ENCODE measurements at places on chromosomes 12 and 14.

- no peak for DNase-seq
Observed at GRCh38 chr12:118821386-118821925, 159.9 kb upstream of the SRRM4 start.

GRCh38 chr12:123998344-123998990, 25.5 kb downstream of the ZNF664 start:
- no peak for DNase-seq

GRCh38 chr12:104889735-104890134, 68.4 kb downstream of the SLC41A2 start:
- DNase-seq: no peak

GRCh38 chr12:66066137-66066928, 64.2 kb downstream of the LLPH start:
- DNase-seq: no peak

DNA sequence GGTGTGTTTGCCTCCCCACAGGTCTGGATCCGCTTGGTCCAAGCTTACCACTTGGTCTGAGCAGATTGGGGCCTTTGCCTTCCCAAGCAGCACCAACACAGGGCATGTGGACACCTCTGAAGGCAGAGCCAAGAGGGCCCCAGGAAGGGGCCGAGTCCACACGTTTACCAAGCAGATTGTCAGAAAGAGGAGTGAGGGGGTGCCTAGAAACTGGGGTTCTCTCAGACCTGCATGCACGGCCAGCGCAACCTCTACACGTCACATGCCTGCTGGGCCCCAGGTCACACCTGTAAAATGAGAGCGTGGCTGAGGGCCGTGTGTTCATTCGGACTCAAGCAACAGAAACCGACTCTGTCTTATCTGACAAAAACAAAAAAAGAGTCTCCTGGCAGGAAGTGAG, 96.9 kb downstream of the PAPOLA start:
- no peak for DNase-seq

DNA sequence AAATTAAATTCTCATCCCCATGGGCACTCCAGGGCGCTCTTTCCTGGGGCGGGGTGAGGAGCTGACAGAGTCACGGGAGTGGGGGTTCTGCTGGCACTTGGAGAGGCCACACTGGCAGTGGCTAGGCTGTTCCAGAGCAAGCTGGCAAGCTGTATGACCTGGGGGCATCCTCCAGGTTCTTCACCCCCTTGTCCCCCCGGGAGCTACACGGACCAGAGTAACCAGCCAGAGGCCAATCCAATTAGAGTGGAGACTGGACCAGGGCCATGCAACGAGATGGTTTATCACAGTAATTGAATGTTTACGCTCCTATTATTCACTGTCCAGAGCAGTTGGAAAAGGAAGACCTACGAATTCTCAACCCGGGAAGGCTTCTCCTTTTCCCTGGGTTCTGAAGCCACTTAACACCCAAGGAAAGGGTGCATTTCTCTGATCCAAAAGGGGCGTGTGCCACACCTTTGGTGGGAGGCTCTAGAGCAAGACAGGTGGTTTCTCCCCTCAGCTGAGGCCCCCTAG, 43.8 kb upstream of the PNMA1 start:
- no peak for DNase-seq

DNA sequence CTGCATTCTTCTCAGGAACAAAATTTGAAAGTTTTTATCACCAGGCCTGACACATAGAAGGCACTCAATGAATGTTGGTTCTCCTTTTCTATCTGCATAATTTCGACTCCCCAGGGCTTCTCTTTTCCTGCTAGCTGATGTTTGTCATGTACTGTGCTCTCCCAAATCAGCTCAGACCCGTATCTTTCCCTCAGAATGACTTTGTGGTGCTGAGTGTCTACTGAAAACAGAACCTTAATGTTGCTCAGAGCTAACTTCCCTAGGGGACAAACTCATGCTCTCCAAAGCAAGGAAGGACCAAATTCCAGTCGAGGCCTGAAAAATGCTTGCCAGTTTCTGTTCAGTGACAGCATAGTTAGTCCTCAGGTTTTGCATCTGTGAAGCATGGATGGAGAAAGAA, 1.9 kb downstream of the ARHGDIB start:
- DNase-seq: no peak

DNA sequence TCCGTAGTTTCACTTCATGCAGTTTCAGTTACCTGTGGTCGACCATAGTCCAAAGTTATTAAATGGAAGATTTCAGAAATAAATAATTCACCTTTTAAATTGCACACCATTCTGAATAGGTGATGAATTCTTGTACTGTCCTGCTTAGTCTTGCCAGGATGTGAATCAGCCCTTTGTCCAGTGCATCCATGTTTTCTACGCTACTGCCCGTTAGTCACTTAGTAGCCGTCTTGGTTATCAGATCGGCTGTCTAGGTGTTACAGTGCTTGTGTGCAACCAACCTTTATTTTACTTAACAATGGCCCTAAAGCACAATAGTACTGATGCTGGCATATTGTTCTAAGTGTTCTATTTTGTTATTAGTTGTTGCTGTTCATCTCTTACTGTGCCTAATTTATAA, 146.7 kb downstream of the ACSS3 start:
- no peak for DNase-seq

GRCh38 chr14:79295385-79295784, 915.9 kb downstream of the DIO2 start:
- no peak for DNase-seq

- DNase-seq: no peak
Observed at GRCh38 chr12:60191676-60192359, 596.0 kb downstream of the SLC16A7 start.

GRCh38 chr12:4135919-4136605, 137.5 kb upstream of the CCND2 start:
- peak; percentile 14 for DNase-seq

DNA sequence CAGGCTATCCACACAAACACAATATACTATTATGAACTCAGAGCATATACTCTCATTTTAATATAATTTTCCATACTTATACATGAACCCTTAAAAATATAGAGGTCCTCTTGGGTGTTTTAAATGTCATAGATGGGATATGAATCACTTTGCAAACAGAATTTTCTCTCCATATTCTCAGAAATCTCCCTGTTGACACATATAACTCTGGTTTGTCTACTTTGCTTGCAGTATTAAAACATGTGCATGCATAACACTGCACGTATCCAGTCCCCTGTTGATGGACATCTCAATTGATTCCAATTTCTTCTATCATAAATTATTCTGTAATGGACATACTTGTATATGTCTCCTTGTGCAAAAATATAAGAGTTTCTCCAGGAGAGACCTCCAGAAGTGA, 417.5 kb upstream of the TBX3 start:
- no peak for DNase-seq

DNA sequence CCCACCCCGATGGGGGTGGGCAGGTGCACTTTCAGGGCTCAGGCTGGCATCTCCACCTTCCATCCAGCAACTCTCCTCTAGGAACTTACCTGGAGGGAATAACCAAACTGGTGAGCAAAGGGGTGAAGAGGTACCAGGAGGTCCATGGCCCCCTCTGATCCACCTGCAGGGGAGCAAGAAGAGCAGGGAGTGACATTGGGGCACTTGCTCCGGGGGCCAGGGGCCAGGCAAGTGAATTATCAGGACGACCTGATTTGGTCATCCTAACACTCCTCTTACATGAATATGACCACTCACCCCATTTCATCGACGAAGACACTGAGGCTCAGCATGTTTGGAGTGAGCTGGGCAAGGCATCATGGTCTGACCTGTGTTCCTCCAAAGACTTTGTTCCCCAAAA, 6.0 kb downstream of the DIO3 start:
- no peak for DNase-seq

- DNase-seq: no peak
Observed at GRCh38 chr14:21102521-21103410, 1.9 kb downstream of the TMEM253 start.

DNA sequence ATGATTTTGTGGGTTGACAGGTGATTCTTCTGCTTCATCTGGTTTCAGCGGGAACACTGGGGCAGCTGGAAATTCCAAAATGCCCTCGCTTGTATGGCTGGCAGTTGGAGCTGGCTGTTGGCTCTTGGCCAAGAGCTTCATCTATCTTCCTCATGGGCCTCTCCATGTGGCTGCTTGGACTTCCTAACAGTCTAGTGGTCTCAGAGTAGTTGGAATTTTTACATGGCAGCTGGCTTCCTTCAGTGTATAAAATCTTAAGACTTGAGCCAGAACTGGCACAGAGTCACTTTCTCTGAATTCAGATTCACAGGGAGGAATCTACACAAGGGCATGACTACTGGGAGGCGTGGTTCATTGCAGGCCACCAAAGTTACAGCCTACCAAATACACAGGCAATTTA, 204.9 kb upstream of the RMST start:
- no peak for DNase-seq

DNA sequence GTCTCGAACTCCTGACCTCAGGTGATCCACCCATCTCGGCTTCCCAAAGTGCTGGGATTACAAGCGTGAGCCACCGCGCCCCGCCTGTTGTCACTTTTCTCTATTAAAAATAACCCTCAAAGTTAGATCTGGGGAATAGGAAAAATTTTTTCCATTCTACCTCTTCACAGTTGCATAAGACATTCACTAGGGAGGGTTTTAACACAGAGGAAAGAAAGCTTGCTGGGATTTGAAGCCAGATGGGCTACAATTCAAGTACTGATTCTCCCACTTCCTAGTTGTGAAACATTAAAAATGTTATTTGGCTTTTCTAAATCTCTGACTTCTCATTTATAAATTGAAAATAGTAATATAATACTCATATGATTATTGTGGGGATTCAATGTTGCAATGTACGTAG, 23.3 kb upstream of the SLC15A5 start:
- no peak for DNase-seq

DNA sequence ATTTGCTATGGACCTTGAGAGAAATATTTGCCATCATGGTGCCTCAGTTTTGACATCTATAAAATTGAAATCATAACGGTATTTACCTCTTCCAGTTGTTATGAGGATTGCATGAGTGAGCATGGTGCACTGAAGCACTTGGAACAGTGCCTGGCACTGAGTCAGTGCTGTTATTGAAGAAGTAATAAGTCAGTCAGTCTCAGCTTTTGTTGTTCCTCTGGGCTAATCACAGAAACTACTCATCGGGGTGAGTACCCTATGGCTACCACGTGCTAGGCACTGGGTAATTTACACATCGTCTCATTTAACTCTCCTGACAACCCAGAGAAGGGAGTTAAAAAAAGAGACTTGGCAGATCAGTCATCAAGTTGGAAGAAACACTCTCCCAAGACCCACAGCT, 159.5 kb upstream of the NRXN3 start:
- no peak for DNase-seq

DNA sequence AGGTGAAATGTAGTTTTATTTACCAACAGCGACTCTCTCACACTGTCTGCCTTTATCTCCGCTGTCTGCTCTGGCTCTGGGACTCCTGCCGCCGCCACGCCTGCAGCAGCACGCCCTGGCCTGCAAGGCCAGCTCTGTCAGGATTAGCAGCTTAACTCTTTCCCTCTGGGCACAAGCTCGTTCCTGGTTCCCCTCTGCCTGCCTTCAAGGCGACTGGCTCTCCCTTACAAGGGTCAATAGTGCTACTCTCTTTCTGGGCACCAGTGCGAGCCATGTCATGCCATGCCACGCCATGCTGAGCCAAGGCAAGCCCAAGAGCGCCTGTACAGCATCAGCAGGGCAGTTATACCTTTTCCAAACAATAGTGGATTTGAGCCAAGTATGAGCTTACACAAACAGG, 3.6 kb upstream of the CLEC2B start:
- DNase-seq: no peak

- no peak for DNase-seq
Observed at GRCh38 chr12:117152793-117153775, 37.2 kb downstream of the FBXO21 start.

Measured in neural crest cell (in vitro differentiated cells).